B cell (primary cell): ENCODE measurements at places on chromosomes 7 and 10.
A peak's percentile ranks its signal among the peaks of the same experiment; 100 is the strongest.

GRCh38 chr10:29736366-29737073 is 101.7 kb upstream of the SVIL start:
- peak; percentile 25 for DNase-seq

DNA sequence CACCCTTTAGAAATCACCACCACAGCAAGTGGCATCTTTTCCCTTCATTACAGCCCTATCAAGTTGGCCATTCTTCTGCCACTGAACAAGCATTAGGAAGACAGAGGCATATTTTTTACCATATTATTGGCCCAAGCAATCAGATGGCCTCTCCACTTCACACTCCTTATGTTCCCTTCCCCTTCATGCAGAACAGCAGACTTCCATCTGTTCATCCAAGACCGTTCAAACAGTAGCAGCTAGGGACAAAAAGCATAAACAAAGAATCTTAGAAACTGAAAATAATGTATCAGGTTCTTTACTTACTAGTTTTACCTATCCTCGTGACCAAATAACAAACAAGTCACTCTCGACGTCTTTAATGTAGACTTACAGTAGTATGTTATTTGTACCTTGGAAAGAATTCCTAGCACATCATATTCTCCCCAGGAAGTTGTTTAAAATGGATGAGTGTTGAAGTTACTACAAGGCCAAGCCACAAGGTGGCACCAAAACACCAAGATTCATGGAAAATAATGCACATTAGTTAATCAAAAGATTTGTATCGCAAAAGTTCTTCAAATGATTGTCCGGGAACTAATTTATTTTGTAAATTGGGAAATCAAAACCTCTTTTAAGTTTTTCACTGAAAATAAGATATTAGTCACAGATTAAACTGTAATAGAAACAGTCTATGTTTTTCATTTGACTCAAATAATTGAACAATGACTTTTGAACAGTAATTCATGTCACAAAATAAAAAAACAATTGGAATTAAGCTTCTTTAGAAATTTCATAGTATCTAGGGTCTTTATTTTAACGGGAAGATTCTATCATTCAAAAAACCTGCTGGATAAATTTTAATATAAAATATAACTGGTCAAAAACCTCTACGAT is 112.1 kb downstream of the VPS41 start:
- peak; percentile 67 for DNase-seq

- peak; percentile 64 for DNase-seq
These were observed 27.8 kb downstream of the ZNF33A start for GRCh38 chr10:38038107-38038931.

- no peak for DNase-seq
These were observed 159.1 kb downstream of the CCDC71L start for GRCh38 chr7:106501605-106502580.

- no peak for DNase-seq
These were observed 75.5 kb downstream of the GRID1 start for GRCh38 chr10:86290933-86291615.

DNA sequence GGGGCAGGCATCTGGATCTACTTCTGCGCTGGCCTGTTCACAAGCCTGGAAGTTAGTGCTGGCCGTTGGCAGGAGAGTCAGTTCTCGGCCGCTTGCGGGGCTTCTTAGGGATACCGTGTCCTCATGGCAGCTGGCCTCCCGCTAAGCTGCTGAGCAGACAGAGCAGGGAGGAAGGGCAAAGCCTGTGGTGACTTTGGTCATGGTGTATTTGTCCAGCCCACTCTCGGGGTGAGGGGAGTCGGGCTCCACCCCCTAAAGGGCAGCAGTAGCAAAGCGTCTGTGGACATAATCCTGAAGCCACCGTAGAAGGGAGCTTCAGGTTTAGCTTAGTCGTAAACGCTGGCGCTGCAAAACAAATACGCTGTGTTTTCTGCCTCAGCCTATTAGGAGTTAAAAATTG is 12.2 kb downstream of the UBE3C start:
- no peak for DNase-seq

DNA sequence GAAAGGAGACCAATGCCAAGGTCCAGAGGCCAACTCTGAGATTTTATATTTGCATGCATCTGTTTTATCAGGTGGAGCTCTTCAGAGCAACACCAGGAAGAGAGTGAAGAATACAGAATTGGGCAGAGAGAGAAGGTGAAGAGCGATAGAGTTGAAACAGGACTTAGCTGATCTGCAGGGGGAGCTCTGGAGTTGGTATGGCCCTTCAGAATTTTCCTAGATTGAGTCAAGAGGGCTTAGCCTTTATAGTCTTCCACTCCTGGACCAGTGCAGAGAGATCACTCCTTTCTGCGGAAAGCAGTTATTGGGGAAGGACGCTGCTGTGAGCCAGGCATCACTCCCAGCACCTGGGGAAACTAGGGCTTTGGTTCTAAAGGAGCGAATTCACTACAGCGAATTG is 105.0 kb upstream of the DGKB start:
- DNase-seq: no peak

DNA sequence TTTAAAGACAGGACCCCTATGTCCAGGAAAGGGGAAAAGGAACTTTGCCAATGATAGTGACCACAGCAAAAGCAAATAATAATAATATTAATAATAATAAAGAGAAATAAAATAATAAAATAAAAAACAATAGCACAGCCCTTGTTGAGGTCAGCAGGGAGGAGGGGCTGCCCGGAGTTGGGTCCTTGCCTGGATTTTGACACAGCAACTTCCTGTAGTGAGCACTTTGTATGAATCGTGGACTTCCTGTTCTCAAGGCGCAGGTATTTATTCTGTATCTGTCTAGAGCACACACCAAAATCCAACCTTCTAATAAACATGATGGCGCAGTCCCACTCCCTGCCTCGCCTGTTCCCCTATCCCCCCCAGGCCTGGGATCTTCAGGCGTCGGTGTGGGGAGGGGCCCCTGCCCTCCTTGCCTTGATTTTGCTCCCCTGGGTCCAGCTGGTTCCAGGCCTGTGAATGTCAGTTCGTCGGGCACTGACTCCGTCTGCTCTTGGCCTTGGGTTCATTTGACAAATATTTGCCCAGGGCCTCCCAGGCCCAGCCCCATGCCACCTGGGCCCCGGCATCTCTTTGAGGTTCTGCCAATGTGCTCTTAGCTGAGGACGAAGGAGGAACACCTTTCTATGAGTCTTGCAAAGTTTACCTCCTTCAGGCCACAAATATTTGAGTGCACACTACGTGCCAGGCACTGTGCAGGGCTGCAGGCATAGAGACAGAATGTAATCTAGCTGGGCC is 13.9 kb downstream of the TRIM8 start:
- no peak for DNase-seq

- no peak for DNase-seq
These were observed 79.0 kb upstream of the SP8 start for GRCh38 chr7:20865684-20866083.

DNA sequence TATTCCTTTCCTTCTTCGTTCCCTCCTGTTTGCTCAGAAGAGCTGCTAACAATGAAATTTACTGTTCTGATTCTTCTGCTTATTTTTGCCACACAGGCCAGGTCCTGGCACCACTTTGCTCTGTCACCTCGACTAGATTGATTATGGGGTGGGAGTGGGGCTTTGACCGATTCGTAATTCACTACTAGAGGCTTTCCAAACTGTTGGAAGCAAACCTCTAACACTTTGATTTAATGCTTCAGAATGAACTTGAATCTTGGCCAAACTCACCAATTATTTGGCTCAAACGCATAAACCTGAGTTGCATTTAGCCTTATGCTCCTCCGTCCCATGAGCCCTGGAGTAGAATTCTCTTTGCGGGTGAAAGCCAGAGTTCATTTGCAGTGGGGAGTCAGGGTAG is 476.2 kb upstream of the FZD8 start:
- DNase-seq: no peak

DNA sequence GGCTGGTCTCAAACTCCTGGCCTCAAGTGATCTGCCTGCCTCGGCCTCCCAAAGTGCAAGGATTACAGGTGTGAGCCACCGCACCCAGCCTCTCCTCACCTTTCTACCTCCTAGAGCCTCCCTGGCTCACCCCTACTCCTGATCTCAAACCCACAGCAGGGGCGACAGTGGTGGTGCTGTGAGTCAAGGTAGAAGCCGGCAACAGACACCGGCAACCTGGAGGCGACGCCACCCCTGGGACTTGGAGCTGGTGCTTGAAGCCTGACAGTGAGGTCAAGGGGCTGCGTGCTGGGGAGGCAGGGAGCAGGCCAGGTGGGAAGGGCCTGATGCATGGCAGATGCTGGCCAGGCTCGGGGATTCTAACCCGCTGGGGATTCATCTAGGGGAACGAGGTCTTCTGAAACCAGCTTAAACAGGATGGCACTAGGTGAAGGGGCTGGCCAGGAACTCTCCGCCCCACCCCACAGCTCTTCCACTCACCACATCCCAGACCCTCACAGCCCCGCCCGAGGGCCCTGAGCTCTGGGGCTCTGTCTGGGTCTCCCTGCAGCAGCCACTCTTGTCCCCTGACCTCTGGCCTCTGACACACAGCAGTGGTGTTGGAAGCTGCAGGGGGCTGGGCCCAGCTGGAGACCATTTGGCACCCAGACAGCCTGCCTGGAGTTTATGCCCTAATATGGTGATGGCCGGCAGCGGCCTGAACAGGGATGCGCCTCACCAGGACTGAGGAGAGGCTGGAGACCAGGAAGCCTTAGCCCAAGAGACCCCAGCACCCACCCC is 16.4 kb downstream of the KCNH2 start:
- DNase-seq: no peak

GRCh38 chr7:66517212-66517909 is 111.3 kb upstream of the KCTD7 start:
- DNase-seq: no peak

GRCh38 chr10:80288849-80289248 is 609 bp downstream of the MAT1A start:
- DNase-seq: no peak

DNA sequence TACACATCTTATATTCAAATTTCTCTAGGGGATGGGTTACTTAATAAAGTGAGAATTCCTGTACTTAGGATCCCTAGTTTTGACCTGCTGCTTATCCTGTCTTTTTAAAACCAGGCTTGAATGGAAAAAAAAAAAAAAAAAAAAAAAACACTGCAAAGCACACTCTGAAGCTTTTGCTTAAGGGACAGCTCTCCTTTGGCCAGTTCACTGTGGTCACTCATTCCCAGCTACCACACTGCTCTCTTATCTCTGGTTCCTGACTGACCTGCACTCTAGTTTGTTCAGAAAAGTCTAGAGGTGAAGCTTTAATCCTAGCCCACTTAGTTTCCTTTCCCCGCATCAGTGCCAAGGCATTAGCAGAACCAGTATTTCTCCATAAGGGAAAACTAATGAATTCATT is 82.4 kb downstream of the CADPS2 start:
- DNase-seq: no peak
